ENCODE measurements at places on chromosomes 1 and 21.

GRCh38 chr1:222706815-222707214, 5.5 kb downstream of the AIDA start:
- no peak for DNase-seq

DNA sequence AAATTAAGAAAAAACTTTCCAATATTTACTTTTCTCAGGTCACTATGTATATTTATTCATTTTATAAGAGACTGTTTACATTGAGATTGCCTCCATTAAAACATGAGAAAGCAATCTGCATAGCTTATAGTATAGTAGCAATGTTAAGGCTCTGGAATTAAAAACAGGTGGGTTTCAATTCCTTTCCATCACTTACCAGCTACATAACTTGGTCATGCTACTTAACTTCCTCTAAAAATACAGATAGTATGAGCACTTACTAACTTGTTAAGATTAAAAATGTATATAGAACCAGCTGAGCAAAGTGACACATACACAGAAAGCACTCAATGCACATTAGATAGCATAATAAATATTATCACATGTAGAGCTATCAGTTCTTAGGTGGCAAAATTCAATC, 76.6 kb downstream of the LYST start:
- no peak for DNase-seq

DNA sequence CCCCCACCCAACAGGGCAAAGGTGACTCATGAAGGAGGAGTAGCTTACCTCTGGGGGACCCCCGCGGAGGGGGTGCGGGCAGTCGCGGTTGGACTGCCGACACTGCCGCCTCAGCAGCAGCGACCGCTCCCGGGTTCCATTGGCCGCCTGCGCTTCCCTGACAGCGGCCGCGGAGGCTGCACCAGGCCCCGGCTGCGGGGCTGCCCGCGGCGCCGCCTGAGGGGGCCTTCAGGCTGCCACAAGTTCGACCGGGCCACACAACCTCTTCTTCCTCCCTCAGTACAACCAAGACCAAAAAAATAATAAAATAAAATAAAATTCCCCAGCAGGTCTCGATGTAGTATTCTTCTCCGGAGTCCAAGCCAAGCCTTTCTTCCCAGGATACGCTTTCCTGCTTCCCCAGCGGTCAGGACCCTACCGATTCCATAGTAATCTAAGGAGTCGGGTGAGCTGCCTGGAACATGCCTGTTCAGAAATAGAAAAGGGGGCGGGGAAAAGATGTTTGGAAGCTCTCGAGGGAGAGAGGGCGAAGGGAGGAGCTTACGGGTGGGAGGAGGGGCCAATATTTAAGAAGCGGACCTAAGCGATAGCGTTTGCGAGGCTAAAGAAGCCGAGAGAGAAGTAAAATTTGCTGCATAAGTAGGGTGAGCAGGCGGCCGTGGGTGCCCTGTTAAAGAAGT, at the start of gene PI4KB:
PI4KB (minus strand) TSS at position 194 of the 680 bp plus-strand sequence. CDS start 10,935 bp downstream, outside the sequence.
- DNase-seq = peak; percentile 98

DNA sequence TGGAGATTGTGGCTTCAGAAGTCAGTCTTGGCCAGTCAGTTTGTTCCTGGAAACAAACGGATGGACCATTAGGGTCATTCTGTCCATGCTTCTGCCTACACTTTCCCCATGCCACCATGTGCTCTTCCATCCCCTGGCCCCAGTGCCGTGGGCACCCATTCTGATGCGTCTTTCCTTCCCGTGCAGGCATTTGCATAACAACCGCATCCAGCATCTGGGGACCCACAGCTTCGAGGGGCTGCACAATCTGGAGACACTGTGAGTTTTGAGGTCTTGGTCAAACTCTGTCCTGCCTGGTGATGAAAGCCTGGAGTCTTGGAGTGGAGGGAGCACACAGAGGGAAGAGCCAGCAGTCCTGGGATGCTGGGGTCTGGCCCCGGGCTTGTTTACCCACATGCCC, 61.1 kb downstream of the UBE2T start:
- DNase-seq = no peak

DNA sequence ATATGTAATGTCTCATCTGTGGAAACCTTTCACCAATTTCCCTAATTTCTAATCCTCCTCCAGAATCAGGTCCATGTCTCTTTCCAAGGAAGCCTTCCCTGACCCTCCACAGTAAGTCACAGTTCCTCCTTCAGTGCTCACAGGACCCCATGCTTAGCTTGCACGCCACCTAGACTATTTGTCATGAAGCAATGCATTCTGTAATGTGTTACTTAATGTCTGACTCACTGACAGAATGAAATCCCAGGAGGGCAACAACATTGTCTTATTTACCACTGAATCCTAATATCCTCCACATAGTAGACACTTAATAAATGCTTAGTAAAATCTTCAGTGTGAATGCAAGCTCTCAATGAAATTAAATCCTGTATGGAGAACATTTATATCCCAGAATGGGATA, 245.9 kb upstream of the PLD5 start:
- no peak for DNase-seq

GRCh38 chr1:75501577-75502295, 109.2 kb downstream of the SLC44A5 start:
- no peak for DNase-seq

GRCh38 chr1:19776287-19776686, 23.4 kb downstream of the TMCO4 start:
- no peak for DNase-seq

DNA sequence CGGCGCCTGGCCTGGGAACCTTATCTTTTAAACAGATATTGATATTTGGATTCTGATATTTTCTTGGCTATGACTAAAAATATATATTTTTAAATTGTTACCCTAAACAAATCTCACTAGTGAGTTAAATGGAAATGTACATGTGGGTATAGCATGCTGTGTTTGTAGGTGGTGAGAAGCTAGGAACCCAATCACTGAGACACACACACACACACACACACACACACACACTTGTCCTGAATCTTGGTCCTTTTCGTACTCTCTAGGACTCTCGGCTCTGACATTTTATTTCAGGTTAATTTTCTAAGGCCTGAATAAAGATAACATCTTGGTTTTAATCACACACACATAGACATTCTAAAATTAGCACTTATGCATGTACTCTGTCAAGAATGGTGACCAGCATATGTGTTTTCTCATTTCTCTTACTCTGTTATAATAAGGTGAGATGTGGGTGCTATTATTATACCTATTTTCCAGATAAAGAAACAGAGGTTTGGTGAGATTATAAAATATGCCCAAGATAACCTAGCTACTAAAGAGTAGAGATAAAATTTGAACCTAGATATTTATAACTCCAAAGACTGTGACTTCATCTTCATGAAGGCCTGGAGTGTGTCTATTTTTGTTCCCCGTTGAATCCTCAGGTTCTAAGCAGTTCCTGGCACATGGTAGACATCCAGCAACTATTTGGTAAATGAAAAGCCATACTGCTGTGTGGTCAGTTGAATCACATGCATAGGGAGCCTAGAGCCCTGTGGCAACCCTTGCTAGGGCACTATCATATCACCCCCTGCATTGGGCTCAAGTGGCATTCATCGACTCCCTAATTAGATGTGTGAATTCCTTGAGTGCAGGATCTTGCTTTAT, 85.0 kb upstream of the RAB3GAP2 start:
- no peak for DNase-seq

DNA sequence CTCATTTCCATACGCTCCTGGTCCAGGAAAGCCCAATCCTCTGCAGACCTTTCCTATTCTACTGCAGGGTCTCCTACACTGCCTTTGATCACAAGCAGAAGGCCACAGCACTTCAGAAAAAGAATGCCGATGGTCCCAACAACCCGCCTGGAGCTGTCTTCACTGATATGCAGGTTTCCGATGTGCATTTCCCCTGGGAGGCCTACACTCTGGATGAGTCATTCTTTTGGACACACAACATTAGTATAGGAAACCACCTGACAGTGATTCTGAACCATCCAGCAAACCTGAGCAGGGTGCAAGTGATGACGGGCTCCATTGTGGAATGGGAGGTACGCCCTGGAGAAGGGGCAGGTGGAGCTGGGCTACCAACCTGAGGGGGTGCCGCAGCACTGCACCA, 15.0 kb downstream of the PCAT6 start:
- no peak for DNase-seq

DNA sequence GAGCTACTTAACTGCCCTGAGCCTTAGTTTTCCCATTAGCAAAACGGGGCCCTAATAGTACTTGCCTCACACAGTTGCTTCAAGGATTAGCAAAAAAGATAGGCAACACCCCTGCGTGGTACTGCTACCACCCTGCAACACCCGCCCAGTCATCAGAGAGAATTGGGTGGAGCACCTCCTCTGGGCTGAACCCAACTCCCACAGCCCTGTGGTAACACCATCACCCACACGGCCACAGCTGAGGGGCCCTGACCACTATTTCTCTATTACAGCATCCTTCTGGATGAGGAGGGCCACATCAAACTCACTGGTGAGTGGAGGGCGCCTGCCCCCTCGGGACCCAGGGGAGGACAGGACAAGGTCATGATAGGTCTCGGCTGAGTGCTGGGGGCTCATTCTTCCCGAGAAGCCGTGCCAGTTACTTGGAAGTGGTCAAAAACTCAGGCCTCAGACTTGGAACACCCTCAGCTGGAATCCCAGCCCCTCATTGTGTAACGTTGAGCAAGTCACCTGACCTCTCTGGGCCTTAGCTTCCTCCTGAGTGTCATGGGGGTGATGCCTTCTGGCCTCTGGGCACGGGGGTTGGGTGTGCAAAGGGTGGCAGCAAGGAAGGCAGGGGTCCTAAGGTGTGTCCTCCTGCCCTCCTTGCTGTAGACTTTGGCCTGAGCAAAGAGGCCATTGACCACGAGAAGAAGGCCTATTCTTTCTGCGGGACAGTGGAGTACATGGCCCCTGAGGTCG, 24.6 kb downstream of the RPS6KA1 start:
- DNase-seq = no peak

- no peak for DNase-seq
Observed at GRCh38 chr1:96366516-96366915, 355.1 kb upstream of the PTBP2 start.

GRCh38 chr1:205268846-205269680, 41.3 kb downstream of the TMCC2 start:
- no peak for DNase-seq

- no peak for DNase-seq
Observed at GRCh38 chr1:174301295-174302077, 142.2 kb downstream of the RABGAP1L start.

GRCh38 chr1:87318806-87319205, 9.9 kb upstream of the LMO4 start:
- DNase-seq = no peak

- no peak for DNase-seq
Observed at GRCh38 chr1:75115654-75116053, 18.5 kb upstream of the LHX8 start.

DNA sequence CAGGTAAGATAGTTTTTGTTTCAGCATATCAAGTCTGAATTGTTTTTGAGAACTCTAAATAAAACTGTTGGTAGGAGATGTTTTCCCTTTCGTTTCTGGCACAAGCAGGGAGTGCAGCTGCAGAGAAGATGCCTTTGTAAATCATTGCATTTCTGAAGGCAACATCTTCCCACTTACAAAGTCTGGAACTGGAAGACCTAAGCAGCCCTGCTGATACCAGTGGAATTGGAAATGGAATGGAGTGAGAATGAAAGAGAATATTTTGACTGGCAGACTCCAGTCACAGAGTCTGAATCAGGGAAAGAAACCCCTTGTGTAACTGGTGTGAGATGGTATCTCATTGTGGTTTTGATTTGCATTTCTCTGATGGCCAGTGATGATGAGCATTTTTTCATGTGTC, 815.6 kb downstream of the LTN1 start:
- no peak for DNase-seq

DNA sequence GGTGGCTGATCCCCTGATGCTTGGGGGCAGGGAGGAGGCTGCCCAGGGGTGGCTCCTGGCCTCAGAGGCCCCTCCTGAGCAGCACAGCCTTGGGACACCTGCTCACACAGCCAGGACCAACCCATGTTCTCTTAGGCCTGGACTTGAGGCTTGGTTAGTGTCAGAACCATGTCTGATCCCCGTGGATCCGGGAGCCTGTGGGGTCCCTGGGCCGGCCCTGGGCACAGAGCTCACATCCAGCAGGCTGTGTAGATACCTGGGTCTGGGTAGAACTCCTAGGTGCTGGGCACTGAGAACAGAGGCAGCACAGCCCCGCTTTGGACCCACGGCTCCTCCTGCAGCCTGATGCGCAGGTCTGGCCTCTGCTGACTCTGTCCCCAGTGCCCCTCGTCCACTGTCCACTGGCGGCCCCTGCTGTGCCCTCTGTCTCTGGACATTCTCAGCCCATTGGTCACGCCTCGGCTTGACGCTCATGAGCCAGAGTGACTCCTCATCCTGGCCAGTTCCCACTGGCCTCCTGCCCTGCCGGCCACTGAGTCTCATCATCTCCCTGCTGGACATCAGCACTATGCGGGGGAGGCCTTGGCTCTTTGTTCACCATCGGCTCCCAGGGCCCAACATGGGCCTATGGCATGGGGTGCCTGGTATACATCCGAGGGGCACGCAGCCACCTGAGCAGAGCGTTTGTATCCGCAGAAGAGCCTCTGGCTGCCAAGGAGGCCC, 70.2 kb downstream of the TRIM11 start:
- DNase-seq = no peak

DNA sequence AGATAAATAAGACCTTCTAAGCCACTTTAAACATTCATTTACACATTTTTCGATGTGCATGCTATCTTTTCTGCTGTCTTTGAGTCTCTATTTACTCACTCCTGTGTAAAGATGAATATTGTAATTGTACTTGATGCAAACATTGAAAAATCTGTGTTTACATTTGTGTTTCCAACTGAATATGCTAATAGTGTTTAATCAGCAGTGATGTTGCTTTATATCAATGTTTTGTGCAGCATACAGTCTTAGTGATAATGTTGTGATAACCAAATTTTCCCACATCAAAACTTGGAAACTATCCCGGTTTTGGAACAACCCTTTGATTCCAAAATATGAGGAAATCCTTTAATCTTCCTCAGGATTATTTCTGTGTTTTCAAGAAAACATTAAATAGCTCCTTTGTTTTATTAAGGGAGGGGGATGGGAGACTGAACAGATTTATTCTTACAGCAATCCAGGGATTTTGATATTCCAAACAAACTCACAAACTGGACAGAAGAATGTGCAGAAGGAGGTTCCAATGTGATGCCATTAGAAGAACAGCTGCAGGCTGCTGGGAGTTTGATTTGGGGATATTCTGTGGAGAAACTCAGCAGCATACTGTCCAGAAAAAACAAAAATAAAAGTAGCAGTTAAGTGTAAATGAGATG, 248.0 kb downstream of the S1PR1 start:
- no peak for DNase-seq

DNA sequence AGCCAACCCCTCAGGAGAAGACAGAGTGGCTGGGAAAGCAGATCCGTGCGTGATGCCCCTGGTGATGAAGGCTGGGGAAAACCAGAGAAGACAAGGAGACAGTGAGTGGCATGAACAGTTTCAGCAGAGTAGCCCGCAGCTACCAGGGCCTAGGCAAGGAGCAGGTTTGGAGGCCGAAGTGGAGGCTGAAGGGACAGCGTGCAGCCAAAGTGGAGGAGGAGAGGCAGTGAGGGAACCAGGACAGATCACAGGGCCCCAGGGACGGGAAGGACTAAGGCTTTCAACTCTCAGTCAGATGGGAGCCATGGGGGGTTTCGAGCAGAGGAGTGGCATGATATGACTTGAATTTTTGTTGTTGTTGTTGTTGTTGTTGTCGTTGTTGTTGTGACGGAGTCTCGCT, 59.9 kb upstream of the SELENON start:
- no peak for DNase-seq
